ENCODE measurements at places on chromosomes 11 and 22.

GRCh38 chr22:32777987-32778386 lies 23.5 kb upstream of the TIMP3 start:
- DNase-seq, result no peak

GRCh38 chr22:24763872-24764485 lies 10.5 kb downstream of the PIWIL3 start:
- DNase-seq, result no peak

- DNase-seq, result no peak
Observed at GRCh38 chr22:27345691-27346090, 455.9 kb downstream of the MN1 start.

- DNase-seq, result no peak
Observed at GRCh38 chr22:25663654-25664053, 78.3 kb upstream of the MYO18B start.

- DNase-seq, result peak; percentile 41
Observed at GRCh38 chr11:59822989-59823566, 12.5 kb upstream of the MRPL16 start.

DNA sequence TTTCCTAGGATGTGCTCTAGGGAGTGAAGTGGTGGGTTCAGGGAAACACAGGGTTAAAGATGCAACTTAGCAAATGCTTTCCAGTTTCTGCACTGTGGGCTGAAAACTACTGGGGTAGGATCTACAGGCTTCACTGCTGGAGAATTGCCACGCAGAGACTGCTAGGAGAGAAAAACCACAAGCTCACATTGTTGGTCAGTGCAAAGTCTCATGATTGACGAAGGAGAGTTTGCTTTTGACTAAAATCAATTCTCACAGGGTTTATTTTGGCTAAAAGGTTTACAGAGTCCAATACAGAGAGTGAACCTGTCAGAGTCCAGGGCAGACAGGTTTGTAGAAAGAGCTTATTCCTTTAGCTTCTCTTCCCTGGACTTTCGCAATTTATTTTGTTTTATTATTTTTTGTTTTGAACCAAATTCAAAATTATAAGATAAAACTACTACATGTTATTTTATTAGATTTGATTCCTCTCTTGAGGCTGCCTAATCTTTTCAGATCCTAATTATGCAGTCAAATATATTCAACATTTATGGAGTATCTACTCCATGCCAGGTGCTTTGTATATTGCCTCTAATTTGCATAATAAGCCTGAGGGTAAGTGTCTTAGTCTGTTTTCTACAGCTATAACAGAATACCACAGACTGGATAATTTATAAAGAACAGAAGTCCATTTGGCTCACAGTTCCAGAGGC lies 64.7 kb downstream of the MTNR1B start:
- no peak for DNase-seq

GRCh38 chr11:57566905-57567514 lies 462 bp downstream of the UBE2L6 start:
- DNase-seq, result peak; percentile 35

DNA sequence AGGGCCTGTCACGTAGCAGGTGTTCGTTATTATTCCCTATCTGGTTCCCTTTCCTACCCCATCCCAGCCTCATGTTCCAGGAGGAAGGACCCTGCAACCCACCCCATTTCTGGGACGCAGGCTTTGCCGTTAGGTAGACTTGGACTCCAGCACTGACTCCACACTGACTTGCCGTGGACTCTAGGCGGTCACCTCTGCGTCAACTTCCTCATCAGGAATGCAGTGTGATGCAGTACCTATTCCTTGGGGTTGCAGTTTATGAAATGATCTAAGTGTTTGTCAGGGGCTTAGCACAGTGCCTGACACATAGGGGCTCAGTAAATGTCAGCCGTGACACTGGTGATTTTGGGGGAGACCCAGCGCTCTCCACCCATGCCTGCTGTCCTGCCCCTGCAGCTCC lies 16.8 kb downstream of the DGKZ start:
- DNase-seq, result no peak

- DNase-seq, result no peak
Observed at GRCh38 chr22:20957683-20958431, 9.2 kb upstream of the AIFM3 start.

- DNase-seq, result no peak
Observed at GRCh38 chr11:40241524-40242051, 1217.9 kb downstream of the LRRC4C start.

Data from CD4-positive, alpha-beta T cell treated with Interleukin-4 for 4 hours (primary cell).